ENCODE measurements at places on chromosomes 12 and 14. TPM values are rescaled to one million over a fixed set of nuclear protein-coding genes. Genes with fewer than 3 reads are reported as not detected.

The CMKLR1 gene
- not detected for total RNA-seq

The KRT71 gene
- not detected for total RNA-seq

The LRP6 gene
- total RNA-seq = 9.3 TPM

The SOCS2 gene
- total RNA-seq = 16.1 TPM

The TC2N gene
- total RNA-seq = 3.0 TPM

The NOVA1 gene
- 3.5 TPM for total RNA-seq

The DPY19L2 gene
- total RNA-seq = 6.9 TPM

The DIO2 gene
- not detected for total RNA-seq

The HOXC9 gene
- 9.9 TPM for total RNA-seq

The CISTR gene
- not detected for total RNA-seq

The IFI27L1 gene
- total RNA-seq = 15.2 TPM

The ASCL1 gene
- total RNA-seq = not detected

The TUBA1C gene
- total RNA-seq = 2,573 TPM

The TAS2R42 gene
- total RNA-seq = not detected

The PRKD1 gene
- total RNA-seq = 4.5 TPM

The DHRS1 gene
- total RNA-seq = 25.7 TPM

The NTS gene
- 0.51 TPM for total RNA-seq

The TOMM20L gene
- total RNA-seq = not detected
